ENCODE measurements at places on chromosomes 4 and X.

- no peak for DNase-seq
Measured at GRCh38 chr4:94457692-94458106, 6.0 kb downstream of the PDLIM5 start.

GRCh38 chr4:38765382-38765781 lies 17.4 kb downstream of the TLR10 start:
- DNase-seq, result no peak

DNA sequence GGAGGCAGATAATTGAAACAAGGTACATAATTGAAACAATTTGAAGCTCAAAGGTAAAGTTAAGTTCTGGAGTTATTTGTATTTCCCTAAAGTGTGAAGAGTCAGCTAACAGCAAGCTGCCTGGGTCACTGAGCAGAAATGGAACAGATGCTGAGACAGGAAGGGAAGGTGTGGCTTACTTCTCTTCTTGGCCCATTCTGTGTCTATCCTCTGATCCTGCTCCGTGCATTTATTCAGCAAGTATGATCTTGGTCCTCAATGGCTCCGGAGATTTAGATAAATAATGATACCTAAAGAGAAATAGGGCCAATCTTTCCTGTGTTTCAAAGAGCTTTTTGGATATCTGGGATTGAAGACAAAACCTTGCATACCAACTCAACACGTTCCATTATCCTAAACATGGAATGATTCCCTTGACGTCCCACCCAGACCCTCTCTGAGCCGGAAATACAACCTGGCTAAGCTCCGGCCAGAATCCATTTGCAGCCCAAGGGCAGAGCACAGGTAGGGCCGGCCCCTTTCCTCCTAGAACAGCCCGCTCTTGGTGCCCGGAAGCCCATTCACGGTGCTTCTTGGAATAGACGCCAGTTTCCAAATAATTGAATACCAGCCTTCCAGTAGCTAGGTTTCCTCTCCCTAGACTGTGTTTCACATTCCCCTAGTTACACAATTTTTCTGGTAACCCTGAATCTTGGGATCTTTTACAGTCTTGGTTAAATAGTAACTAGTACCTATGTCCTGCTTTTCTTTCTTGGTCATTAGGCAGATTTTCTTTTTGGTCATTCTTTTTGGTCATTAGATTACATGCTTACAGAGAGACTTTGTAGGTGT lies 211.0 kb downstream of the NWD2 start:
- no peak for DNase-seq

DNA sequence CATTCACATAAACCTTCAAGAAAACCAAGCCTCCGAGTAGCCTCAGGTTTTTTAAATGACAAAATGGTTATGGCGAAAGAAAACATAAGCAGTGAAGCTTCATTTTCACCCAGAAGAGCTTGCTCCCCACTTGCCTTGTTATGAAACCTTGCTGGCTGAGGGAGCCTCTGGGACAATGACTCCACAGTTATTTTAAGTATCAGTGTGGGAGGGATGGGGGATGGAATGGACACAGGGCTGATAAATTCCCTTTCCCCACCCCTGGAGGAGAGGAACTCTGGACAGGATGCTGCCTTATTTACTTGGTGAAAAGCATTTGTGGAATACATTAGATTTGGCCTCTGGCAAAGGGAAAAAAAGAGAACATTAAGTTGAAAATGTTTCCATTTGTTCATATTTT lies 220.7 kb upstream of the CNKSR2 start:
- no peak for DNase-seq

GRCh38 chr4:138110815-138111214 lies 131.3 kb downstream of the SLC7A11 start:
- DNase-seq, result no peak

GRCh38 chrX:32871636-32872035 lies 339.7 kb downstream of the DMD start:
- DNase-seq, result no peak

- DNase-seq, result no peak
Measured at GRCh38 chrX:97109730-97110129, 226.0 kb downstream of the RPA4 start.

- no peak for DNase-seq
Measured at GRCh38 chrX:17291171-17291900, 83.7 kb upstream of the NHS start.

DNA sequence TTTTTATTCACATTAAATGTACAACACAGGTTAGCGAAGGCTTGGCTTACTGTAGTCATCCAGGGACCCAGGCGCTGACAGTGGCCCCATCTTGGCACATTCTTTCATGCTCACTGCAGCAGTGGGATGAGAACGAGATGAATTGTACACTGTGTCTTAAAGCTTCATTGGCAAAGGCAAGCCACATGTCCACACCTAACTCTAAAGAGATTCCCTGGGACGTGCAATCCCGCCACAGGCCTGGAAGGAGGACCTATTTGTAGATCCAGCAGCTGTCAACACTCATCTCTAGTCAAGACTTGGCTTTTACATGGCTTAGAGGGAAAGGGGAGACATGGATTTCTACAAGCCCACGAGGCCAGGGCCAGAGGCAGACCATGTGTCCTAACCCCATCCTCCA lies 16.1 kb upstream of the CXCR3 start:
- DNase-seq, result no peak

DNA sequence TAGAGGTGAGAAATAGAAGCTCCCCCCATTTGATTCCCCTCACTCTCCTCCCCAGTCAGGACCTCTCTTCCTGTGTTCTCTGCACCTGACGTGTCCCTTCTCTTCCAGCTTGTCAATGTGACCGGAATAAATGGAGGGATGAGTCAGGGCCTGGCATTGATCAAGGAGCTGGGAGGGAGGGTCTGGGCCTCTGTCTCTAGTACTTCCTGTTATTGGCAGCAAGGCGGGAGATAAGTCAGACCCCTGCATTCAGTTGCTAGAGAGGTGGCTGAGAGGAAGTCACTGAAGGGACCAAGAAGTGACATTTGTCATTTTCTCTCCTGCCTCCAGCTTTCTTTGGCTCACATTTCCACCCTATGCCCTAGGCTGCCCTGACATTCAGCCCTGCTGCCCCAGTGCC lies 35.1 kb upstream of the ZNF41 start:
- DNase-seq, result no peak
